ENCODE measurements at places on chromosomes 16 and 17.
A peak's percentile ranks its signal among the peaks of the same experiment; 100 is the strongest.

DNA sequence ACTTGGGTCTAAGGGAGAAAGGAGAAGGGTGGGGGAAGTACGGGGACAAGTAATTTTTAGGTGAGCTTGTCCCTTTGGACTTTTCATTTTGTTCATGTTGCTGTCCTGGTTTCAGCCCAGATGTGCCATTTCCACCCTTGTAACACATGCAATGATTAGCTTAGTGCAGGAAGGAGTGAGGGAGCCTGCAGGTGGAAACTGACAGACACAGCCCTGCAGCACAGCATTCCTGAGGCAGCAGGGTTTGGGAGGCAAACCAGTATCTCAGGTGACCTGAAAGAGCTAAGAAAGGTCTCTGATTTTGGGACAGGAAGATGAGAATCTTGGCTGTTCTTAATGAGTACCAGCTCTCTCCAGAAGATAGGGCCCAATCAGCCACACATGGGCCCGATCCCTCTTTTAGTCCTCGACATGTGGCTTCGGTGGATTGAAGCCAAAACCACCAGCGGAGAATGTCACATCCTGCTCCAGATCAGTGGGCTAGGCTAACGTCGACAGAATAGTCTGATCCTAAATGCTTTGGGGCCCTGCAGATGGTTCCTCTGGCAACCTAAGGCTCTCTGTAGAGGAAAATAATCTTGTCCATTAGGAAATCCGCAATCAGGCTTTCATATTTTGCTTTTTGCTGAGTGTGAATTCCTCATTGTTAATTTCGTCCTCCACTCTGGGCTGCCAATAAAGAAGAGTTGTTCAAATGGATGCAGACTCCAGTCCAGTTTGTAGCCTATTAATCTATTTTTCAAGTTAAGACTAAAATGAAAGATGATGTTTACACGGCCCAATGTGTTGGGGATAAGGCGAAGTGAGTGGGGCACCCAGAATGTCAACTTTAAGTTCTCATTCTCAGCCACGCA is 3.8 kb upstream of the RNF157 start:
- no peak for DNase-seq

GRCh38 chr16:26413780-26414179 is 652.9 kb upstream of the C16orf82 start:
- DNase-seq = no peak

DNA sequence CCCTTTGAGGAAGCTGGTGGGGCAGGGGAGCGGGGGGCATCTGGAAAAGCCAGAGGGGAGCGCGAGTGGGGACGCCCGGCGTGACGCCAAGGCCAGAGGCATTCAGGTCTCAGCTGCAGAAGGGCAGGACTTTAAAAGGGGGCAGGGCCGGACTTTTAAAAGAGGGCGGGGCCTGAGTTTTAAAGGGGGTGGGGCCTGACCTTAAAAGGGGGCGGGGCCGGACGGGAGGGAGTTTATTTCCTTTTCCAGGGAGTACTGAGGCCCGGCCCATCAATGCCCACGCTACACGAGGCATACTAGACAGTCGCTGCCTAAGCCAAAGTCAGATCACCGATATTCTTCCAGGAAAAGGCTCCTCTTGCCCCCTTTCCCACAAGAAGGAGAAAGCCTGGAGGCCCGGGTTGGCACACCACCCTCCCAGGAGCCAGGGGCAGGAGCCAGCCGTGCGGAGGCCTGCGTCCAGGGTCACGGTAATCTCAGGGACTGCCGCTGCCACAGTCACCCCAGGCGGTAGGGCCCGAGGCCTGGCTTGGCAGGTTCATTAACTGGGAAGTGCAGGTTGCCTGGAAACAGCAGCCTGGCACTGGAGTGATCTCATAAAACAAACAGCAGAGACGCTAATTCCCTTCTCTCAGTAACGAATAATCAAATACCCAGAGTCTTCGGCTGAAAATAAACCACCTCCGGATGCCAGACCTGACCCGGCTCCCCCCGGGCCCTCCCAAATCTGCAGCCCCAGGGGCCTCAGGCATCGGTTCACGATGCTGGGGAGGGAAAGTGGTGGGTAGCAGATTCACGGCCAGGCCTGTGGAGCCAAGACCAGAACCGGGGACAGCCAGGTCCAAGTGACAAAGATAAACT is 90.7 kb downstream of the TIMM22 start:
- peak; percentile 83 for DNase-seq

DNA sequence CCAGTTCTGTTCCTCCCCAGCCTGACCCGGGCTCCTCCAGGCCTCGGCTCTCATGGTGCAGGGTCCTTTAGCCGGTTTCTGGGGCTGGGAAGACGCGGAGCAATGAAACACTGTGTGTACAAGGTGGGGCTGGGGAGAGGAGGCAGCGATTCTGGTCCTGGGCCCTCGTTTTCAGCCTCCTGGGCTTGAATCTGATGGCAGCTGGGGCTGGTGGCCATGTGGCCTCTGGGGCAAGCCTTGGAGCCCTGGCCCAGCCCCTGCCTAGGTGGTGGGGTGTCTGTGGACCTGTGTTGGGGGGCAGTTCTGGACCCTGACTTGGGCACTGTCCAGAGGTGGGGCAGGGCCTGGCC is 4.1 kb downstream of the FOXJ1 start:
- no peak for DNase-seq

DNA sequence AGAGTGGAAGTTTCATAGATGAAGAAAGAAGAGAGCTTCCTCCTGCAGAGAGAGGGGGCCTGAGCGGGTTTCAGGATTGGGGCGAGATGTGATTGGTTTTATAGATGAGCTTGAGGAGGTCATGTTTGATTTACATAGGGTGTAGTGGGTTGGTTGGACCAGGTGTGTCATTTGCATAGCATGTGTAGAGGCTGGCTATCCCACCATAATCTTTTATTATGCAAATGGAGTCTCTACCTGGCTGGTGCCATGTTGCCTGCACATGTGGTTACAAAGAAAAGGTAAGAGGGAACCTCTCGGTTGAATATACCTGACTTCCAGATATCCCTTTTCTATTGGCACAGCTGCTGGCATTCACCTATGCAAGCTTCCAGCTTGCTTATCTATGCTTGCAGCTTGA is 228.1 kb downstream of the BCAS3 start:
- no peak for DNase-seq

GRCh38 chr16:51418258-51418657 is 267.2 kb upstream of the SALL1 start:
- no peak for DNase-seq

- DNase-seq = no peak
Measured at GRCh38 chr17:47959825-47960655, 2.4 kb upstream of the PRR15L start.

- DNase-seq = no peak
Measured at GRCh38 chr16:86181526-86181925, 282.6 kb downstream of the IRF8 start.

DNA sequence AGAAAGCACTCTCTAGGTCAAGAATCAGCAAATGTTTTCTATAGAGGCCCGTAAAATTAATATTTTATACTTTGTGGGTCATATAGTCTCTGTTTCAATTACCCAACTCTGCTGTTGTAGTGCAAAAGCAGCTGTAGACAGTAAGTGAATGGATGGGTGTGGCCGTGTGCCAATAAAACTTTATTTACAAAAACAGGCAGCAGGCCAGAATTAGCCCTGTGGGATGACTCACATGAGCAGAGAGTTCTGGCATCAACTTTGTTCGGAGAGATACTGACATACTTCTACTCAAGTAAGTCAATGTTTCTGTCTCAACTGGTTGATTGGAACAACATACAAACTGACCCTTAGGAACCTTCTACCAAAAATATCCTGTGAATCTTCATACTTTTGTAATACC is 616.2 kb downstream of the MAF start:
- DNase-seq = no peak

DNA sequence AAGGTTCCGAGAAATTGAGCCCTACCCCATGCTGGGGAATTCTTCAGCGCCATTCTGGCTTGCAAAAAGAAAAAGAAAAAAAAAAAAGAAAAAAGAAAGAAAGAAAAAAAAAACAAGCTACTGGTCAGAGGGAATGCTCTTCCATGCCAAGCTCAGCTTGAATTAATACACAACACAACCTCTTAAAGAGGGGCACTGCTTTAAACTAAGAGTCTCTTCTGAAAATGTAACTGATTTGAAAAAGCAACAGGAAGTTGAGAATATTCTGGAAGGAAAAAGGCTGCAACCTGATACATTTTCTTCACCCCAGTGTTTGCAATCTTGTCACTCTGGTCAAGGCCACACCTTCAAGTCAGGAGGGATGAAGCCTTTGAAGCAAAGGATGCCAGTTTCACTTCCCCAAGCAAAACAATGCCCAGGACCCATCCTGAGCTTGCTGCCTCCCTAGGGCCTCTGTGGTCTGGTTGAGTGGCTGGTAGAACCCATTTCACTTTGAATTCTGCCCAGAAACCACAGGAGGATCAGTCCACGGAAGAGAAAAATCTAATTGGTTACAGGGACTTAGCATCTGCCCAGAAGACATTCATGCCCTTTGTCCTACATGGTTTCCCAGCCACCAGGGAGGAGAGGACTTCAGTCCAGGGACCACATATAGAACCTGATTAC is 389.7 kb downstream of the SOX9 start:
- DNase-seq = no peak

- DNase-seq = no peak
Measured at GRCh38 chr17:67095803-67096202, 51.4 kb downstream of the CACNG1 start.

GRCh38 chr16:9091867-9092281 is 430 bp downstream of the HAPSTR1 start:
- peak; percentile 67 for DNase-seq

GRCh38 chr17:50902372-50903353 is 36.5 kb upstream of the TOB1 start:
- no peak for DNase-seq

DNA sequence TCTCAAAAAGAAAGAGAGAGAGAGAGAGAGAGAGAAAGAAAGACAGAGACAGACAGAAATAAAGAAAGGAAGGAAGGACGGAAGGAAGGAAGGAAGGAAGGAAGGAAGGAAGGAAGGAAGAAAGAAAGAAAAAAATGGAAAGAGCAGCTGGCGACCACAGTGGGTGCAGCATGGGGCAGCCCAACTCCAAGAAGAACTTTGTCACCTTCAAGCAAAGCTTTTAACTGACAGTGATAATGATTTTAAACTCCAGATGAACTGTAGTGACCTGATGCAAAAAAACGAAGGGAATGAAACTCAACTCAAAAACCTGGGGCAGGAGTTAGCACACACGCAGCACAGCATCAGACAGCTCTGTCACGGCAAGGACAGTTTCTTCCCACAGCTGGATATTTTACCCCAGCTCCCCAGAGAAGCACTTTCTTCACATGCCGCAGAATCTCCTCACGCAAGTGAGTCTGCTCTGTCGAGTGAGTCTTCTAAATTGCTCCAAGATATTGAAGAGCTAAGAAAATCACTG is 5.0 kb upstream of the ARHGAP17 start:
- DNase-seq = no peak

DNA sequence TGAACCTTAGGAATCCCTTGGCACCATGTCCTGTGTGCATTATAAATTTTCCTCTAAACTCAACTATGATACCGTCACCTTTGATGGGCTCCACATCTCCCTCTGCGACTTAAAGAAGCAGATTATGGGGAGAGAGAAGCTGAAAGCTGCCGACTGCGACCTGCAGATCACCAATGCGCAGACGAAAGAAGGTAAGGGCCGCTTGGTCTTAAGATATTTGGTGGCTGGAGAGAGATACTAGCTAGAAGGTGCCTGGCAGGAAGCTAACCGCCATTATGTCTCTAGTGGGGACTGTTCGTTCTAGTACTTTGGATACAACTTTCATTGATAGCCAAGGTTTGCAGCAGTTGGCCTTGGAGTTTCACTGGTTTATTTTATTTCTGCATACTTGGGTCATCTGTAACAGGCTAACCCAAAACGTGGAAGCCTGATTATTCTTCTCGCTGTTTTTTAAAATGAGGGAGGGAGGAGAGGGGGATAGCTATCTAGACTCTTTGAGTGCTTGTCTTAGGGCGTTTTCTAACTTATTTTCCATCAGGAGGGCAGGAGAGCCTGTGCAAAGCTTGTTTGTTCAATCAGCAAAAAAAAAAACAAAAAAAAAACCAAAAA is 1.3 kb downstream of the RBBP6 start:
- no peak for DNase-seq

DNA sequence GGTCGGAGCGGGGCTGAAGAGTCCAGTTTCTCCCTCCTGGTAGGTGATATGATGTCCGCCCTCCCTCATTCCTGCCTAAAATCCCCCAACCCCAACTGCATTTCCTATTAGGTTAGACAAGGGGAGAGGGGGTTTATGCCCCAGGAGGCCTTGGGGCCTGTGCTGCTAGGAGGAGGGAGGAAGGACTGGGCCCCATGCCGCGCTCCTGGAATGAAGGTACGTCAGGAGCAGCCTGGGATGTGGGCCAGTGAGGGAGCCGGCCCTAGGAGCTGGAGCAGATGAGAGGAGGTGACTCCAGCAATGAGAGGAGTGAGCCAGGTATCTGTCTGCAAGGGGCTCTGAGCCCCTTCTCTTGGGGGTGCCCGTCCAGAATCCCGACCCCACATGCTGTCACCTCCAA is 46.9 kb upstream of the CDC42EP4 start:
- DNase-seq = peak; percentile 86

GRCh38 chr16:50440531-50440930 is 71.7 kb upstream of the BRD7 start:
- no peak for DNase-seq

DNA sequence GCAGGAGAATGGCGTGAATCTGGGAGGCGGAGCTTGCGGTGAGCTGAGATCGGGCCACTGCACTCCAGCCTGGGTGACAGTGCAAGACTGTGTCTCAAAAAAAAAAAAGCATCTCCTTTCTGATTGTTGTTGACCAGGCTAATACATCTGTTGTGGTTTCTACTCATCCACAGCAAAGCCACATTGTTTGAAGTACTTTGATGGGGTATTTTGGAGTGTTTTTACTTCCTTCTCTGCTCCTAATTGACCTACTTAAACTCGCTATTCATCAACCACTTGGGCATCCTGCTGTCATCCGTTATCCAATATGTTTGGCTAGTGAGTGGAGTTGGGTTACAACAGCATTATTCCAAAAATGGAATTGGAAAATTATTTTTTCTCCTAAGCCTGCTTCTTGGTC is 3.5 kb upstream of the CDC27 start:
- DNase-seq = no peak

DNA sequence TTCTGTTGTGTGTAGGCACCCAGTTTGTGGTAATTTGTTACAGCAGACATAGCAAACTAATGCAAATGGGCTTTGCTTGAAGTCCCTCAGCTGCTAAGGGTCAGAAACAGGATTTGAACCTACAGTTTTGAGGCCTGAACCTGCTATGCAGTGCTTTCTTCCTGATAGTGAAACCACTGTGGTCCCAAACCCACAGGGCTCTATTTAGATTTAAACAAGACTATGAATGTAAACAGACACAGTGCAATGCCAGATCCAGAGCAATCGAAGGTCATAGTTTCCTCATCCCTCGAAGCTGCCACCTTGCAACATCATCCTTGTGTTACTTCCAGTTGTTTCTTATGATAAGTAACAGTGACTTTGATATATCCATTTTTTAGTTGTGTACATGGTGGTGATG is 630.2 kb downstream of the WWOX start:
- no peak for DNase-seq

GRCh38 chr17:34750004-34750403 is 170.6 kb downstream of the TMEM132E start:
- DNase-seq = no peak

DNA sequence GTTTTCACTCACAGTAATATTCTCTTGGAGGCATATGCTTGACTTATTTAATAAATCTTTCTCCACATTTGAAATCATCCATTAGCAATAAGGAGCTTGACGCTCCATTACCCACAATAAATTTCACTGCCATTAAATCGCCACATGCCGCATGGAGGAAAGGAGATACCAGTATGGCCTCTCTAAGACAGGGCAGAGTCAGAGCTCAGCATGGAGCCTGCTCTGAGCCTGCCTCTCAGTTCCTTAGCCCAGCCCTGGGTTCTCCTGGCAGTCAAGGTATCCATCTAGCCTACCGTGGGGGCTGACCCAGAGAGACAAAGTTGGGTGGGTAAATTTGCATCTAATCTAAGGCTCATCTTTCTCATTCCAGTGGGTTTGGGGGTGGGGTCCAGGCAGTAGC is 80.3 kb upstream of the CES5A start:
- DNase-seq = no peak

All from left ventricle myocardium superior (tissue), 1 donor.